ENCODE measurements at places on chromosomes 6 and 20. TPM values are rescaled to one million over a fixed set of nuclear protein-coding genes. Genes with fewer than 3 reads are reported as not detected.

DNA sequence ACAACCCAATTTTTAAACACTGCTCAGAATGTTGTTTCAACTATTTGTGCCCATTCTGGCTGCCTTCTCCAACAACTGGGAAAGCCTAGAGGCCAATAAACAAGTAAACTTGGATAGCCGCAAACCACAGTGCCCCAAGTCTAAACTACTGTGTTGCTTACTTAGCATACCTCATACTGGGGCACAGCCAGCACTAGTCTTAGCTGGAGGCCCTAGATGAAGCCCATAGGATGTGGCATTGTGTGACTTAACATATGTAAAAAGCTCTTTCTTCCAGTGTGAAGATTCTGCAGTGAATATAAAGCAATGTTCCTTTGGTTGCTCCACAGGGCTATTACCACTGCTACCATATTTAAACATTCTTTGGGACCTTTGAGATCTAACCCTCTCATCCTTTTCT lies 564.3 kb upstream of the NRSN1 start:
- no peaks in the 10 kb centered on the region for H3K4me1 ChIP-seq
- H3K27me3 ChIP-seq, result no peaks in the 10 kb centered on the region

CLDN20 gene
- total RNA-seq, result not detected

EYS gene
- total RNA-seq, result not detected

NHLRC1 gene
- total RNA-seq, result 1.3 TPM

PARD6B gene
- total RNA-seq, result 8.5 TPM

DNA sequence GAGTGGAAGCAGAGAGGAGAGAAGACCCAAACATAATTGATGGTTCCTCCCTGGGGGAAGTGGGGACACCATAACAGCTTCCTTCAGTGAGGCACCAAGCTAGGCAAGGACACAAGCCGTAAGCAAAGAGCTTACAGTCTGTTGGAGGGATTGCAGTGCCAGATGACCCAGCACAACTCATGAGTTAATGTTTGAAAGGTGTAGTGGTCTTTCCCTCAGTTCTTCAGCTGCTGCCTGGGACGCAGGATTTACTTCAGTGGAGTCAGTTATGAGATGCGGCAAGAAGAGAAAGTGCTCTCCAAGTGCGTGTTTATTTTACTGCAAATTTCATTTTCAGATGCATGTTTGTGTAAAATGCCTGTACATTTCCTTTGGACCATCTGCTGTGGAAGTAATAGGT lies 38.7 kb upstream of the SLC17A4 start:
- no peaks in the 10 kb centered on the region for H3K4me1 ChIP-seq
- no peaks in the 10 kb centered on the region for H3K36me3 ChIP-seq
- H3K4me3 ChIP-seq, result no peak overlapping the region
- no peak for DNase-seq

- no peaks in the 10 kb centered on the region for H3K27me3 ChIP-seq
- no peak overlapping the region for H3K27ac ChIP-seq
- no peaks in the 10 kb centered on the region for H3K36me3 ChIP-seq
- peaks cover 2% of the 10 kb centered on the region for H3K4me1 ChIP-seq
- no peak overlapping the region for H3K4me3 ChIP-seq
Measured at GRCh38 chr20:10374036-10374435, 60.0 kb downstream of the MKKS start.

TCP11 gene
- 0.50 TPM for total RNA-seq

GRCh38 chr6:152648105-152648504 lies 10.9 kb upstream of the SYNE1 start:
- H3K4me3 ChIP-seq, result no peak overlapping the region
- no peaks in the 10 kb centered on the region for H3K4me1 ChIP-seq
- H3K27ac ChIP-seq, result no peak overlapping the region
- DNase-seq, result no peak
- no peaks in the 10 kb centered on the region for H3K27me3 ChIP-seq
- no peaks in the 10 kb centered on the region for H3K36me3 ChIP-seq

DNA sequence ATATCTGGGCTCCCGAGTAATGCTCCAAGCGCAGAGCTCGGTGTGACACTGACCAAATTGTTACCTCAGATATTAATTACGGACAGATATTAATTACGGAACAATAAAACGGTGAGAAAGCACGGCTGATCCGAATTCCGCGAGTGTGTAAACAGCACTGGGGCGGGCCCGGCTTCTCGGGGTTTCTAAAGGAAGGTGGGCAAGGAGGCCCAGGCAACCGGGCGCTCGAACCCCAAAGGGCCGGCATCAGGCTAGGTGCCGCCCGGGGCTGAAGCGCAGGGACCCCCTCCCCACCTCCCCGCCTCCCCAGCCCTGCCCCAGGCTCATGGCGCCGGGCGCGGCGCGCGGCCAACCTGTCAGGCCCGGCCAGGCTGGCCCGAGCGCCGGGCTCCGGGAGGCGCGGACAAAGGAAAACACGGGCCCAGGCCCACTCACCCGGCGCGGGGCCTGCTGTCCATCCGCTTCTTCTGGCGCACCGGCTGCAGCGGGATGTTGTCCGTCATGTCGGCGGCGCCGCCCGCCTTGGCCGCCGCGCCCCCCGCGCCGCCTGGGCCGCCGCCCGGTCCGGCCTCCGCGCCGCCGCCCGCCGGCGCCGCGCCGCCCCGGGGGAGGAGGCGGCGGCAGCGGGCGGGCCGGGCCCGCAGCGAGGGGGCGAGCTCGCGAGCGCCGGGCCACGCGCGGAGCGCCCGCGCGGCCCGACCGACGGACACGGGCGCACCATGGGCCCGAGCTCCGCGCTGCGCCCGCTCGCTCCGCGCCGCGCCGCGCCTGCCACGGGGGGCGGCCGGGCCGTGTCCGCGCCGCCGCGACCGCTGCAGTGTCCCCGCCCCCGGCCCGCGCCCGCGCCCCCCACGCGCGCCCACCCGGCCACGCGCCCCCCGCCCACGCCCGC lies at the start of gene ATP9A:
Gene ATP9A (minus strand): TSS at position 524 of the 892 bp plus-strand sequence. CDS start 21 bp downstream, at position 503.
- peak within 1 kb of the TSS; percentile 77 for H3K4me3 ChIP-seq
- no peaks in the 10 kb centered on the region for H3K27me3 ChIP-seq
- H3K36me3 ChIP-seq, result no peaks in the 10 kb centered on the region
- peaks cover 5% of the 10 kb centered on the region for H3K4me1 ChIP-seq
- DNase-seq, result peak; percentile 64
- H3K27ac ChIP-seq, result peak within 1 kb of the TSS; percentile 39

DNA sequence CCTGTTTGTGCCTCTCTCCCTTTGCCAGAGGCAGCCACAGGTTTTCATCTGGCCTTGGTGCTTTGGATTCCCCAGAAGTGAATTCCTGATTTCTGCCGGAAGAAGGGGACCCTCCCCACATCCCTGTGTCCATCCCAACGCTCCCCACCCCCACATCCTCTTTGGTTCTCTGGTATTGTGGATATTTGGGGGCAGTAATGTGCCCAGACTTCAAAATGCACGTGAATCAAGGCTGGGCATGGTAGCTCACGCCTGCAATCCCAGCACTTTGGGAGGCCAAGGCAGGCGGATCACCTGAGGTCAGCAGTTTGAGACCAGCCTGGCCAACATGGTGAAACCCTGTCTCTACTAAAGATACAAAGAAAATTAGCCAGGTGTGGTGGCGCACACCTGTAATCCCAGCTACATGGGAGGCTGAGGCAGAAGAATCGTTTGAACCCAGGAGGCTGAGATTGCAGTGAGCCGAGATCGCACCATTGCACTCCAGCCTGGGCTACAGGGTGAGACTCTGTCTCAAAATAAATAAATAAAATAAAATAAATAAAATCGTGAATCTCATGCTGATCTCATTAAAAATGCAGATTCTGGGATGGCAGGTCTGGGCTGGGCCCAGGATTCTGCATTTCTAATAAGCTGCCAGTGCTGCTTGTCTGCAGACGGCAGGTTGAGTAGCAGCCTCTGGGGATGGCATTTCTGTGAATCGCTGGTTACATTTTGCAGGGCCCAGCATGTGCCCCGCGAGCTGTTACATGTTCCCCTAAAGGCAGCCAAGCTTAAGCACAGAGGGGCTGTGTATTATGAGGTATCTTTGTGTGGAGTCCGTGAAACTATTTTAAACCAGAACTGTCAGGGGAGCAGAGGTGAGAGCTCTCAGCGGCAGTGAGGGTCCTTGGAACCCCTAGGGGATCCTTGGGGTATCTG lies 49.0 kb downstream of the SYNJ2 start:
- H3K36me3 ChIP-seq, result no peaks in the 10 kb centered on the region
- H3K4me3 ChIP-seq, result no peak overlapping the region
- H3K27ac ChIP-seq, result no peak overlapping the region
- DNase-seq, result no peak
- H3K4me1 ChIP-seq, result peaks cover 14% of the 10 kb centered on the region

Data from ovary (tissue), 10 donors.